HuH-7.5 (cell line): ENCODE measurements at places on chromosomes 5 and 9.

DNA sequence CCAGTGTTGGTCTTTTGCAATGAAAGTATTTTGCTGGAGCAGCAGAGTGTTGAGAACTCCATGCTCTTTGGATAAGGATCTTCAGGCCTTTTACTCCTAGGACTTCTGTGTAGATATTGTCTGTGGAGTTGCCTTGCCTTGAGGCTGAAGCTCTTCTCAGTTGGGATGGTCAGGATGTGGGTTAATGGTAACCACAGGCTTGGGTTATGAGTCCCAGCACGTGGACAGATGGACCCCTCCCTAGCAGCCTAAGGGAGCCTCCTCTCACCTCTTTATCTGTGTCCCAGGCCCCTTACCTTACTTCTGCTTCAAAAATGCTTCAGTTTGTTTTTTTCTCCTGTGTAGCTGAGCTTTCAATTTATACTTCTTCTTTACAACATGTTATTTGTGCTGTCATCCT lies 109.9 kb downstream of the MEGF10 start:
- no peak for DNase-seq

DNA sequence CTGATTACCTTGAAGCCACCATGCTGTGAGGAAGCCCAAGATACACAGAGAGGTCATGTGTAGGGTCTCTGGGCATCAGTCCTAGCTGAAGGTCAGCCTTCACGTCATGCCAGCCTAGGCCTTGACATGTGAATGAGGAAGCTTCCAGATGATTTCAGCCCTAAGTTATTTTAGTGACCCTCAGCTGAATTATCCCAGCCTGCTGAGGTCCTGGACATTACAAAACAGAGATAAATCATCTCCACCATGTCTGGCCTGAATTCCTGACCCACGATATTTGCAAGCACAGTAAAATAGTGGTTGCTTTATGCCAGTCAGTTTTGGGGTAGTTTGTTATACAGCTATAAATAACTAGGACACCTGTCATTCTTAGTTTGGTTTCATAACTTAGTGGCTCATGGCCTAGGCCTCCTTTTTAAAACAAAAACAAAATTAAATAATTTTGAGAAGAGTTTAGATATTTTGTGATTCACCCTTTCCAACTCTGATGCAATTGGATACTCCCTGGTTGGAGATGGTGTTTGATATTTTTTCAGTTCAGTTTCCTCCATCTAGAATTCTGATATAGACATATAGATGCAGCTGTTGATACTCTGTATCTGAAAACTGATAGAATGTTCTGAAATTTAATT lies 571.3 kb upstream of the CLINT1 start:
- no peak for DNase-seq

GRCh38 chr5:138960145-138960692 lies 85.1 kb upstream of the LRRTM2 start:
- DNase-seq = no peak

- DNase-seq = no peak
These were observed 1046.9 kb downstream of the CDH12 start for GRCh38 chr5:21806271-21806670.

DNA sequence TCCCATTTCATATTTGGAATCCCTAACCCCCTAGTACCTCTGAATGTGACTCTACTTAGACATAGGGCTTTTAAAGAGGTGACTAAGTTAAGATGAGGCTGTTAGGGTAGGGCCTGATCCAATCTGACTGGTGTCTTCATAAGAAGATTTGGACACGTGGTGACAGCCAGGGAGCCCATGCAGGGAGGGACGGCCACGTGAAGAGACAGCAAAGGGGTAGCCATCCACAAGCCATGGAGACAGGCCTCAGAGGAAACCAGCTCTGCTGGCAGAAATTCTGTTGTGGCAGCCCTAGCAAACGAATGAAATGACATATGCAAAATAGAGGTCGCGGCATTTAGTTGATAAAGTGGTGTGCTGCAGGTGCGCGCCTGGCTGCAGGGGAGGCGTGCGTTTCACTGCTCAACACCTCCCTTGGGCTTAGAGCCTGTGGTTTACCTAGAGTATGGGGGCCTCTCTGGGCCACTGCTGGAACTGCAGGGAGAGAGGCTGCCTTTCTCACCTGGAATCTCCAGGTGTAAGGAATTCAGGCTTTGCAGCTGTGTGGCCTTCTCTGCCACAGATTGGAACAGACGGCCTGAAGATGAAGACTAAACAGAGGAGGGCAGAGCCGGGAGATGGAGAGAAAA lies 7.1 kb upstream of the AFAP1L1 start:
- DNase-seq = peak; percentile 60

- DNase-seq = no peak
These were observed 60.4 kb downstream of the RORB start for GRCh38 chr9:74557571-74557970.

GRCh38 chr5:17118631-17119030 lies 98.8 kb upstream of the BASP1 start:
- DNase-seq = no peak

GRCh38 chr5:68894673-68895072 lies 199.1 kb upstream of the SLC30A5 start:
- DNase-seq = no peak

DNA sequence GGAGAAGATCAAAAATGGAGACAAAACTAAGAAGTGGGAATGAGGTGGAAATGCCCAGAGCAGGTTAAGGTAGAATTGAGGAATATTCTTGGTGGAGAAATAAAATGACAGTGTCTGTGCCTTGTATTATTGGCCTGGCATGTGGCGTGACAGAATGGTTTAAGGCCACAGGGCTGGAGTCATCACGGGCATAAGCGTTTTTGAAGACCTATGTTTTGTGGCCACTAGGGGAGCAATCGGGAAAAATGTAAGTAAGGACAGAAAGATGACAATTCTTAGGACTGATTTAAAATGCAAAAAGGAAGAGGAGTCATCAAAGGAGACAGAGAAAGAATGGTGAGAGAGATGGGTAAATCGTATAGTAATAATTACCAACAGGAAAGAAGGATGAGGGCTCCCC lies 72.2 kb upstream of the EPB41L4A start:
- DNase-seq = no peak

- DNase-seq = no peak
These were observed 377.4 kb downstream of the PDE4D start for GRCh38 chr5:59516161-59516560.
